ENCODE measurements at places on chromosomes 2 and 18.

- DNase-seq, result peak; percentile 38
Measured at GRCh38 chr18:76405681-76406356, 89.2 kb downstream of the ZNF516 start.

- no peak for DNase-seq
Measured at GRCh38 chr18:77622009-77622692, 372.5 kb downstream of the GALR1 start.

GRCh38 chr2:78977661-78978145 lies 47.8 kb upstream of the REG3G start:
- DNase-seq, result no peak

GRCh38 chr2:110816404-110817365 lies 84.3 kb downstream of the ACOXL start:
- DNase-seq, result no peak

DNA sequence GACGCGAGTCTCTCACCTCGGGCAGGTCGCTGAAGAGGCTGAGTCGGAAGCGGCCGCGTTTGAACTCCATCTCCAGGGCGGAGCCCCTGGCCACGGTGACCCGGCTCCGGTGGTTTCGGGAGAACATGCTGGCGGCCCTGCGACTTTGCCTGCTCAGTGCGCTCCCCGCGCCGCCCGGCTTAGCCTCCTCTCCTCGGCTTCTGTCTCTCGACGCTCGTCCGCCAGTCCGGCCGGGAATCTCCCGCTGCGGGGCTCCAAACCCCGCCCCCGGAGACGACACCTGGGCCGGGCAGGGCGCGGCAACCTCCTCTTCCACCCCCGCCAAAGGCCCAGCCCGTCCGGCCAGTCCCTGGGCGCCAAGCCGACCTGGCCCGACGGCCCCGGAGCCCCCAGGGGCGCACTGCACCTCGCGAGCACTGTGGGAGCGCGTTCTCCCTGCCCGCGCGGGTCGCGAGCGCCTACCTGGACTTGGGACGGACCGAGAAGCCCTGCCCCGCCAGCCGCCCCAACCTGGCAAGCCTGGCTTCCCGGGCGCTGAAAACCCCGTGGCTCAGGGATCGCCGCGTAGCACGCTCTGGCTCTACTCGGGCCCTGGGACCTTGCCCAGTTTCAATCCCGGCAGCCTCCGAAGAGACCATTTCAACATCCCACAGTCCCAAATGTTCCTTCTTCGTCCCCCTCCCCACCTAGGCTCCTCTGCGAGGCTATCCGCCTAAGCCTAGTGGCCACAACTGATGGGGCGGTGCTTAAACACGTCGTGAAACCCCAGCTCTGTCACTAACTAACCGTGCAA lies at the start of gene RTKN:
RTKN (minus strand) TSS at position 248 of the 793 bp plus-strand sequence; CDS start at position 127, 121 bp downstream.
- no peak for DNase-seq

DNA sequence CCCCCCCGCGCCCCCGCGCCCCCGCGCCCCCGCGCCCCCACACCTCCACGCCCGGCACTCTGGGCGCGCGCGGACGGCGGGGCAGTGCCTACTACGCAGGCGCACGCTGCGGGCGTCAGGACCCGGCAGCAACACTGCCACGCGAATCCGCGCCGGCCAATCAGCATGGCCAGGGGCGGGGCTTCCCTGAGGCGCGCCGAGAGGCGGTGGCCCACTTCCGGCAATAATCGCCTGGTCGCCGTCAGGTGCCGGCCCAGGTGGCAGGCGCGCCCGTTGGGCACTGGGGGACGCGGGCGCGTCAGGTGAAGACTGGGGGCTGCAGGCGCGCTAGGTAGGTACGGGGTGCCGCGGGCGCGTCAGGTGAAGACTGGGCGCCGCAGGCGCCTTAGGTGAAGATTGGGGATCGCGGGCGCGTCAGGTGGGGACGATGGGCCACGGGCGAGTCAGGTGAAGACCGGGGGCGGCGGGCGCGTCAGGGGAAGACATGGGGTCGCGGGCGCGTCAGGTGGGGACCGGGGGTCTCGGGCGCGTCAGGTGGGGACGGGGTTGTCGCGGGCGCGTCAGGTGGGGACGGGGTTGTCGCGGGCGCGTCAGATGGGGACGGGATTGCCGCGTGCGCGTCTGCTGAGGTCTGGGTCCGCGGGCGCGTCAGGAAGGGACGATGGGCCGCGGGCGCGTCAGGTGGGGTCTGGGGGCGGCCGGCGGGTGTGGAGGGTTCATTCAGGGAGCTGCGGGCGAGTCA lies 219.1 kb downstream of the RTP5 start:
- peak; percentile 47 for DNase-seq

- DNase-seq, result peak; percentile 42
Measured at GRCh38 chr18:58135701-58136331, 91.8 kb downstream of the NEDD4L start.

- DNase-seq, result no peak
Measured at GRCh38 chr18:55778788-55779690, 191.0 kb upstream of the TCF4 start.

DNA sequence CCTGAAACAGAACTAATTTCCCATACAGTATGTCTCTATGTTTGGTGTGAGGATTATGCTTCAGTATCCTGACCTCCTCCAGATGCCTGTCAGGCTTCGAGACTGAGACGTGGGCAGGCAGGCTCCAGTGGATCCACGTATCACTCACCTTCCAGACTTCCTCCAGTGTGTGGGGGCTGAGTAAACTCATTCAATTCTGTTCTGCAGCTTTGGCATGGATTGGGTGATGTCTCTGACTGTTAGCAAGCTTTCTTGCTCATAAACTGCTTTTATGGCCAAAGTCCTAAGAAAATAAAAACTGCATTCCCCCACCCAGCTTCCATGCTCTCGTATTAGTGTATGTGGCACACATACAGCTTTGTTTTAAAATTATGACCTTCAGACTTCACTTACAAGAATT lies 53.6 kb downstream of the CCDC93 start:
- no peak for DNase-seq

GRCh38 chr18:46623541-46623940 lies 33.5 kb downstream of the LOXHD1 start:
- DNase-seq, result no peak

DNA sequence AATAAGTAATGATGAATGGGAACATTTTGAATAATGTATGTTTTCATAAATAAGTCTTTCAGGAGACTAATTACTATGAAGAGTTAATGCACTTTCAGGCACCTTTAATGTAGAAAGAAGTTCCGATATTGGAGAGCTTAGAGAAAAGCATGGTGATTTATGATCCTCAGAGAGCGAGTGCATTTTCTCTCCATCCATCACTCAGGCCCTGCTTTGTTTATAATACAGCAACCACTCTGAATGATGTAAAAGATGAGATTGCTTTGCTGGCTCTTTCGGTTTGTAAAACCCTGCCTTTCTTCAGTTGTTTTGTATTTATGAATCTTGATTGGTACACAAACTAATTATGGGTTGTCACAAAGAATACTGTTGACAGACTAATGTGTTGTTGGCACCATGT lies 132.0 kb downstream of the NYAP2 start:
- no peak for DNase-seq

- DNase-seq, result no peak
Measured at GRCh38 chr2:54042897-54043620, 72.3 kb upstream of the PSME4 start.

- DNase-seq, result no peak
Measured at GRCh38 chr18:10410472-10411308, 43.7 kb upstream of the APCDD1 start.

GRCh38 chr2:27369471-27370025 lies 590 bp downstream of the EIF2B4 start:
- no peak for DNase-seq

DNA sequence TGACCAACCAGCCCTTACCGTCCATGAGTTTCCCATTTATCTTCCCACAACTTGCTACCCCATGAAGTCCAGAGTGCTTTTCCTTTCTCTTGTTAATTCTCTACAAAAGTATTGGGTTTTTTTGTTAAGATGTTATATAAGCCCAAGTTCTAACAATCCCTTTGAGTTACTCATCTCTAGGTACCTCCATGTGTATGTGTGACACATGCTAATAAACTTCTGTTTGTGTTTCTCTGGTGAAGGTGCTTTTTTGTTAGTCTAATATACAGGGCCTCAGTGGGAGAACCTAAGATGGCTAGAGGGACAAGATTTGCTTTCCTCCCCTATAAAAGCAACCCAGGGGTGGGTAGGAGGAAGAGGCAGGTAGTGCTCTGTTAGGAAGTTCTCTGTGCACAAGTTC lies 31.8 kb upstream of the RMDN2 start:
- DNase-seq, result no peak

DNA sequence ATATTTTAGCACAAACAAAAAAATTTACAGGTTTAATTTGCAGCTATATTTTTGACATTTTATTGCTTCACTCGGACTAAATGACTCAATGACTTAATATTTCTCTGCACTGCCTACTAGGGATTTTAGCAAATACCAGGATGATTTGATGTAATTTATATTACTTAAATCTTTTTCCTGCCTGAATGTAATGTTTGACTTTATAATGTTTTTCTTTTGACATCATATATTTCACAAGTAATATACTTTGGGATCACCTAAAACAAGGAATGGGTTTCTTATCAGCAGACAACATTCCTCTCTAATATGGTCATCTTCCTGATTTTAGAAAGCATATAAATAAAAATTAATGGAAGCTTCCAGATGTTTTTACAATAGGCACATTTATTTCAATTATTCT lies 253.2 kb upstream of the EPC2 start:
- no peak for DNase-seq

DNA sequence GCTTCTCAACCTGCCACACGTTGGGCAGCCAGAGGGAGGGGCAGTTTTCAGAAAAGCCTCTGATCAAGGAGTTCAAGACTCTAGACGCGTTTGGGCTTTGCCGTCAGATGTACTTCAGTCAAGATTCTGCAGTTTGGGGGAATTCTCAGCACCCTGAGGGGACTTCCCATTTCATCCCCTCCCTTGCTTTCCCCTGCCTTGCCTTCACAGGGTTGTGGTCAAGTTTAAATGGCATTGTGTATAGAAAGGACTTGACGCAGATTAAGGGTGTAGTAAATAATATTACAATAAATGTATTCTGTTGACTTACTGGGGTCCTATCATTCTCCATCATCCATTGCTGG lies 198.3 kb upstream of the NABP1 start:
- DNase-seq, result no peak

- DNase-seq, result no peak
Measured at GRCh38 chr2:96874198-96874831, 4.4 kb upstream of the SEMA4C start.

DNA sequence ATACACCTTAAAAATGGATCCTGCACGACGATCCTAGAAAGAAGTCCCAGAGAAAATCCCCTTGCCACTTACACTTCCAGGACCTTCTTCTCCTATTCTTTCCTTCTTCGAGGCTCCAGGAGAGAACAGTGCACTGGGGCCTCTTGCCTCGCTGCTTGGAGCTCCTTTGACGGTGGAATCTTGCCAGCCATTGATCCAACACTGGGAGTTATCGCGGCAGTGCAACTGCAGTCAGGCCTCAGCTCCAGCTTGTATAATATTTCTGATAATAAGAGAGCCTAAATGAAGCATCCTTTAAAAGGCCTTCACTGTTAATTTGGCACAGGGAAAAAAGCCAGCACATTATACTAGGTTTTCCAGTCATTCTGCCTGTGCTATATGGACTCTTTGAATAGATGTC lies 216.9 kb upstream of the PARD3B start:
- DNase-seq, result no peak

DNA sequence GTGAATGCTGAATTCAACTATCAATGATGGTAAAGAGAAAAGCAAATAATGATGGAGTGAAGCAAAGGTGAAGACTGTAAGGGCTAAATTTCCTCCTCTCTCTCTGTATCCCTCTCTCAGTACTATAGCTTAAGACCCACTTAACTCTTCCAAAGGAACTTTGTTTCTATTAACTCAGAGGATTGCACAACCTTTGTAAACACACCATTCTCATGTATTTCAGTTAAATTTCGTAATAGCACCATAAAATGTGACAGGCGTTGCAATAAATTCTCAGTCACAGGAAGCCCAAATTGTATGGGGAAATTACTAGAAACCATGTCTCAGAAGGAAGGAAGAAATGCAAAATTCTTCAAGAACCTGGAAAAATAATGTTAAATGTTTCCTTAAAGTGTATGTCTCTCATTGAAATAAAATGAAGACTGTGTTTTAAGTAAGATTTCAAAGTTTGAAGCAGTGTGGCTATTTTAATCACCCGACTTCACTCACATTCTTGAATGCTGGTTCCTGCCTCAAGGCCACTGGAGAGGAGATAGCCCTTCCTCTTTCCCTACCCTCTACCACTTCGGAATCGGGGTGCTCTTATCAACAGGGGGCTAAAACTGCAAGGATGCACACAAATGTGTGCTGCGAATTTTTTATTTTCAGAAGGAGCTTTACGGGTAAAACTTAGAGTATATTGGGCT lies 112.1 kb downstream of the FTCDNL1 start:
- DNase-seq, result no peak

DNA sequence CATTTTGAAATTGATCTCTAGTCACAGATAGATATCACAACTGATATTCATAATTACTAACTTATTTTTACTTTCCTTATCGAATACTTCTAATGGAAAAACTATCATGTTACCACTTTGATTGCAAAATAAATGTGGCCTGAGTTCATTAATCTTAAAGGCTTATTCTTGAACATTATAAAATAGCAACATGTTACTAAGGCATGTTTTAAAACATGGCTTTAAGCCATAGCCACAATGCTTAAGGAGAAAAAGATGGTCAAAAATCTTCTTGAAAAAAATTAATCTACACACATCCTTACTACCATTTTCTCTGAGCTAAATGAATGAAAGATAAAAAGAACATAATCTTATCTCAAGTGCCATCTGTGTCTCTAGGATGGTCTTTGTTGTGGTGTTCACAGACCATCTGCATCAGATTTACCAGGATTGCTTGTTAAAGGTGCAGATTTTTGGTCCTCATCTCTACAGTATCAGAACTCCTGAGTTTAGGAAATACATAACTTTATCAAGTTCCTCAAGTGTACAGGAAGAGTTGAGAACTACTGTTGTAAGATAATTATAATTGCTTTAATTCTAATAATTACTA lies 15.3 kb downstream of the MTX2 start:
- DNase-seq, result no peak

GRCh38 chr2:29117636-29118303 lies 2.6 kb downstream of the CLIP4 start:
- DNase-seq, result no peak

DNA sequence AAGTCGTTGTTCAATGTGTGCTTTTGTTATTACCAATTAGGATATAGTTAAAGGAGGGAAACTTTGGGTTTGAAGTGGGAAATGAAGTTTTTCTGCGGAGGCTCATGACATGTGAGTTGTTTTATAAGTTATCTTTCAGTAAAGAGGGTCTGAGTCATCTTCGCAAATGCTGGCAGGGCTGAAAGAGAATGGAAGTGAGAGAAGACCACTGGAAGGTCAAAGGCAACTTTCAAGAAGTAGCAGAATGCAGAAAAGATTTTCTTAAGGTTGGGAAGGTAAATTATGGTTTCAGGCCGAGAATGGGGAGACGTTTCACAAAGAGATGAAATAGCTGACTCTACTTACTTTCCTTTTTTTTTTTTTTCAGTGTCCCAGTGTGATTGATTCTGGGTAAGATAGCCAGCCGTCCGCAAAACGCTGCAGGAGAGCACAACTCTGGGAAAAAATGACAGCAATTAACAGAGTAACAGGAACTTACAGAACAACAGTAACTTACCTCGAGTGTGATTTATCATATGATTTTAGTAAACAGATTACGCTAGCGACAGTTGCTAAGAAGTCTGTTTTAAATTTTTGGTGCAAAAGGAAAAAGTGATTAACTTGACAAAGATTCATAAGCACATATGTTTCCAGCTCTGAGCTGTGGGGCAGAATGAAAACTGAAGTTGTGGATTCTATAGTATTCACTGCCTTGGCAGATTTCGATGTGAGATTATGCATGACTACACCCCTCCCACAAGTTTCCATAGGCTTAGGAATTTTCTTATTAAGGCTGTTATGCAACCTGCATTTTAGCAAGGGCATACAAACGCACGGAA lies 46.8 kb upstream of the ACTR3 start:
- no peak for DNase-seq

GRCh38 chr2:69831354-69831905 lies 2.0 kb downstream of the GMCL1 start:
- no peak for DNase-seq

All from iPS DF 19.7 (cell line).